GM18507 (cell line): ENCODE measurements at places on chromosomes 6 and 20.

- no peak for DNase-seq
Measured at GRCh38 chr6:70886661-70887060, 70.2 kb downstream of the B3GAT2 start.

DNA sequence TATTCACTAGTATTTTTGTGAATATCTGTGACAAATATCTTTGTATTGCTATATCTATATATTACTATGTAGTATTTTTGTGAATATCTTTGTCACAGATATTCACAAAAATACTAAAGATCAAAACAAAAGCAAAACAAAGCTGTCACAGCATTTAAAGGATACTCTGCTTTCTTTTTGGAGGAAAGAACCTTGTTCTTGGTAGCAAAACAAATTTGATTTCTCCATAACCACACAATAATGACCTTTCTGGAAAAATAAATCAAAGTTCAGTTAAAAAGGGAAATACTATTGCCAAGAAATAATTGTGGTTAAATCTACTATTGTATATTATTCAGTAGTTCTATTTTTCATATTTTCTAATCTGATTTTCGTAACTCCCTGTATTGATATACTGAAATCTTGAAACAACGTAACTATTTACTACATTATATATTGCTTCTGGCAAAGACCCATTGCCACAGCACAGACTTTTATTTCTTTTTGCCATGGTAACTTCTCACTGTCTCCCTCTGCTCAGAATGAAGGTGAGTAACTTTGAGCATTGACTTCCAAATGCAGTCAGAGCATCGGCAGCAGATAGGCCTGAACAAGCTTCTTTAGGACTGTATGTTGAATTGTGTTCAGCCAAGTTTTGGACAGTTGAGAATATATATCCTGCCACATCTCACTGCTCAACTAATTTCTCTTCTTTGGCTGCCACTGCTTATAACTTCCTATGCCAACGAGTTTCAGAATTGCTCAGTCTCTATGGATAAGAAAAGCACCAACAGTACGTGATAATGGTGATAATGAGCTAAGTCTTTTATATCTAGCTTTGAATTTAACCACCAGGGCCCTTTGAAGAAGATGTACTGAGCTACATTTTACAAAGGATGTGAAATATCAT is 1097.2 kb upstream of the GJE1 start:
- DNase-seq, result no peak

GRCh38 chr6:143758551-143758950 is 80.8 kb downstream of the PHACTR2 start:
- no peak for DNase-seq

- no peak for DNase-seq
Measured at GRCh38 chr6:147625946-147626345, 117.5 kb downstream of the SAMD5 start.

DNA sequence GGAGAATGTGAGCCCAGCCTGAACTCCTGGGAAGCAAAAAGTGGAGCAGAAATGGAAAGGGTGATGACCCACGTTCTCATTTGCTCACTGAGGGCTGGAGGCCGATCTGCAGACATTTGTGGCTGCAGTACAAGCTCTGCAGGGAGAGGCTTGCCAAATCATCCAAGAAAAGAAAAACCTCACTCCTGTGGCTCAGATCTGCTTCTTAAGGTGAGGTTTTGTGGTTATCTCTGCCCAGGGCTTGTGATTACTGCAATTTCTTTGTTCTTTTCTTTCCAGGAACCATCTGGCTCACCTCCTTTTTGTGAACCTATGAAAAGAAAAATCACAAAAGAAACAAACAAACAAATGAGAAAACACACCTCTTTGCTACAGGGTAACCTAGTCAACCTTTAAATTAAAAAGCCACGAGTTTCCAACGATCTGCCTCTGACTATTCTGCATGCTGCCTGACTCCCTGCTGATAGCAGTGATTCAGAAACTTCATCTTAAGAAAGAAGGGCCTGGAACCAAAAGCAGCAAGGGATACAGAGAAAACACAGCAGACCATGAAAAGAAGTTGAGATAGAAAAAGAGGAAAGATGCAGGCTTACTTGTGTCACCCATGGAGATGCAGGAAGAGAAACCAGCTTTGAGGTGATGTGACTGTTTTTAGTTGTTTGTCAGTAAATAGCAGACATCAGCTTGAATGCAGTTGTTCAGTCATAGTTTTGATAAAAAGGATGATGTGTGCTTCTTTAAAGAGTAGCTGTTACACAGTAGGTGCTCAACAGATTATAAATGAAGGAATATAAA is 165.1 kb downstream of the LMBRD1 start:
- DNase-seq, result no peak

GRCh38 chr20:55935448-55936208 is 69.7 kb downstream of the CBLN4 start:
- no peak for DNase-seq
